ENCODE measurements at places on chromosomes 2 and 18. TPM values are rescaled to one million over a fixed set of nuclear protein-coding genes. Genes with fewer than 3 reads are reported as not detected.

GRCh38 chr2:121346859-121347258 is 61.9 kb upstream of the TFCP2L1 start:
- no peak for DNase-seq

DNA sequence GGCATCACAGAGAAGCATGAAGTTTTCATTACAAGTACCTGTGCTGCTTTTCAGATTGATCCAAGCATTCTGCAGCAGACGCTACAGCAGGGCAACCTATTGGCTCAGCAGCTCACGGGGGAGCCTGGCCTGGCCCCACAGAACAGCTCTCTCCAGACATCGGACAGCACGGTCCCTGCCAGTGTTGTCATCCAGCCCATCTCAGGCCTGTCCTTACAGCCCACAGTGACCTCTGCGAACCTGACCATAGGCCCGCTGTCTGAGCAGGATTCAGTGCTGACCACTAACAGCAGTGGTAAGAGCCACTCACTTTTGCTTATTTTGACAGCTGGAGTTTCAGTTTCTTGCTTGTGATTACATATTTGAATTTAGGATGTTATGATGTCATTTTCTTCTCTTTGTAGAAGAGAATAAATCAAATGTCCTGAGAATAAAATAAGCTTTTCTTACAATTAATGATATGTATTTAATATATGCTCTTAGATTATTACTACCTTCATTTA is 104.9 kb downstream of the ZNF236 start:
- DNase-seq = no peak

GRCh38 chr2:218329826-218330593 is 26.6 kb upstream of the CATIP start:
- DNase-seq = no peak

XRCC5 gene
- total RNA-seq = 515 TPM

THAP4 gene
- 43.7 TPM for total RNA-seq

UGT1A8 gene
- total RNA-seq = not detected
